ENCODE measurements at places on chromosomes 6 and 20. TPM values are rescaled to one million over a fixed set of nuclear protein-coding genes. Genes with fewer than 3 reads are reported as not detected.

DNA sequence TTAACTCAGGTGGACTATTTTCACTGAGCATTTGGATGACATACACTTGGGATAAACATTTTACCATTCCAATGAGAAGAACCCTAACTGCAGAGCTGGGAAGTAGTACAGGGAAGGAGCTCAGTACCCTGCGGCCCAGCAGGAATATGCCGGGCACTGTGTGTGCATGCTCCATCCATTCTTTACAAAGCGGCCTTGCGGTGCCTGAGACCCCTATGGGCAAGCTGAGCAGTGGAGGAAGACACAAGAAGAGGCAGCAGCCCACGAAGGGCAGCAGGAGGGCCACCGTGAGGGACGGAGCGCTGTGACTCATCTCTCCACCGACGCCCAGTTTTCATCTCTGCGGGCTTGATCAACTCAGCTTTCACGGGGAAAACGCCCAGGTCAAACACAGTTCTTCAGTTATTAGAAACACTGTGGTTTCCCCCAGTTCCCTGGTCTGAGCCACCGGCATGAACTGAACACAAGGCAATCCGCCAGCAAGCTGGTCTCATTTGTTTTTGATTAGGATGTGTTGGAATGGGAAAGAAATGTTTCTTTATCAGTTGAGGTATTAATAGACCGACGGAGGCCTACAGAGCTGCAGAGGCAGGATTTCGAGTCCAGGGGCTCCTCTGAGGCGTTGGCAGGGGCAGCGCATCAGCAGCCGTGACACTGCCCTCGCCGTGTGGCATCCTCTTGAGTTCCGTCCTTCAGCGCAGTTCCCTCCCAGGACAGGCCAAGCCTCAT, 44.9 kb downstream of the IRF4 start:
- no peaks in the 10 kb centered on the region for H3K4me1 ChIP-seq
- H3K36me3 ChIP-seq = no peaks in the 10 kb centered on the region
- no peaks in the 10 kb centered on the region for H3K27me3 ChIP-seq
- DNase-seq = no peak
- H3K27ac ChIP-seq = no peak overlapping the region

GRCh38 chr6:71342772-71343171, 54.2 kb downstream of the OGFRL1 start:
- no peaks in the 10 kb centered on the region for H3K27me3 ChIP-seq
- H3K36me3 ChIP-seq = no peaks in the 10 kb centered on the region
- no peak for DNase-seq
- no peaks in the 10 kb centered on the region for H3K4me1 ChIP-seq
- no peak overlapping the region for H3K27ac ChIP-seq
- no peak overlapping the region for H3K4me3 ChIP-seq

DNA sequence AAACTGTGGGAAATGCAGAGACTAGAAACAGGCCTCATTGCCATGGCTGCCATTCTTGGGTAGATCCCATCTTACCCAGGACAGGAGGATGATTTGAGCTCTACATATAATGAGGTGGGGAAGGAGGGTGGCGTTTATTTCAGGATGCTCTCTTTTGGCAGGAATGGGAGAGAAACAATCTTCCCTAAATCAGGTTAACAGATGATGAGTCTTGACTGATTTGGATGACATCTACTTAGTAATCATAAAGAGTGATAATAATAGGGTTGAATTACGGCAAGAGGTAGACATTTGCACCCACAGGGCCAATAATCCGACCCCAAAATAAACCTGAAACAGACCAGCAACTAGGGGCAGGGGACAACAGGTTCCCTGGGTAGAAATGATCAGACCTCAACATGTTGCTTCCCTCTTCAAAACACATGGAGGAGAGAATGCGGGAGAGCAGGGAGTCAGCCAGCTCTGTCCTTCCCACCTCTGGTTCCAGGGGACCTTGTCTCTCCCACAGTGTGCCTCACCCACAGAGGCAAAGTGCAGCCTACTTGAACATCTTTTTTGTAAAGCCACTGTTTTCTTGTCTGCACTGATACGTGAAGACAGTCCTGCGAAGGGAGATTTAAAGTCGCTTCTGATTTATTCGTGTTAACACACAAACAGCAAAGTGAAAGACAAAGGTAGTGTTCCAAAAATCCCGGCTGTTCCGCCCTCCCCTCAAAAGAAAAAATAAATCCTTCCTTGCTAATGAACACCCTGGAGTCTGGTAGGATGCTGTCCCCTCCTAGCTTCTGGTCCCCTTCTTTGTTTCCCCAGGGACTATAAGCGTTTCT, 3.9 kb downstream of the FOXQ1 start:
- no peak for DNase-seq
- peak overlapping the region; percentile 20 for H3K4me3 ChIP-seq
- H3K36me3 ChIP-seq = no peaks in the 10 kb centered on the region
- H3K27me3 ChIP-seq = peaks cover 33% of the 10 kb centered on the region
- H3K27ac ChIP-seq = no peak overlapping the region
- H3K4me1 ChIP-seq = no peaks in the 10 kb centered on the region

GRCh38 chr6:2430612-2431011, 185.2 kb upstream of the GMDS start:
- H3K27me3 ChIP-seq = no peaks in the 10 kb centered on the region
- no peak overlapping the region for H3K27ac ChIP-seq
- H3K4me3 ChIP-seq = no peak overlapping the region

GRCh38 chr20:51139891-51140290, 117.0 kb upstream of the KCNG1 start:
- H3K36me3 ChIP-seq = no peaks in the 10 kb centered on the region
- no peak overlapping the region for H3K4me3 ChIP-seq
- H3K4me1 ChIP-seq = no peaks in the 10 kb centered on the region
- DNase-seq = no peak
- H3K27ac ChIP-seq = no peak overlapping the region

GRCh38 chr20:58327211-58327610, 17.7 kb downstream of the RAB22A start:
- no peaks in the 10 kb centered on the region for H3K27me3 ChIP-seq
- peak; percentile 60 for DNase-seq
- H3K27ac ChIP-seq = no peak overlapping the region
- no peak overlapping the region for H3K4me3 ChIP-seq
- H3K4me1 ChIP-seq = no peaks in the 10 kb centered on the region

DNA sequence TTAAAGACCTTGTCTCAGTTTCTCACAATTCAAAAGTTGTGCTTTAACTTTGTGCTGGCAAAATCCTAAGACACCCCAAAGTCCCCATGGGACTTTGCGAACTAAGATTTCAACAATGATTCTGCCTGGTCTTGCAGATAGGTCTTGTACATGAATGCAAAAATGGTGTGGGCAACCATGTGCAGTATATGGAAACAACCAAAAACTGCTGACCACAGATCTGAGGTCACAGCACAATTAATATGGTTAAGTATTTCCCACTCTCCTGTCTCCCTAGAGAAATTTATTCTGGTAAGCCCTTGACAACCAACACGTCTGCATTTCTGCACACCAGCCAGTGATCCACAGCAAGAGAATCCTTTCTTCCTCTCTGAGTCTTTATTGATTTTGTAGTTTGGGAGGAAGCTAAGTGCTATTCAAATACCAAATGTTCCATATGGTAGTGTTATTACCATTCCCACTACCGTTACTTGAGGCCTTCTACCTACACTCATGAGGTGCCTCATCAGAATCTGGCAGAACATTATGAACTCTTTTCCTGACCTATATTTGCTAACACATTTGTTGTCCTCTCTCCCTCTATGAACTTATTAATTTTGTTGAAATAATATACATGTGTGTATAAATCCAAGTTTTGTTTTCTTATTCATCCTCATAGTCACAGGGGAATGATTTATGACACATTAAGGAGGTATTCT, 178.7 kb downstream of the ATXN1 start:
- peak overlapping the region; percentile 46 for H3K27ac ChIP-seq
- H3K36me3 ChIP-seq = no peaks in the 10 kb centered on the region
- no peaks in the 10 kb centered on the region for H3K4me1 ChIP-seq
- H3K27me3 ChIP-seq = no peaks in the 10 kb centered on the region
- no peak for DNase-seq
- peak overlapping the region; percentile 14 for H3K4me3 ChIP-seq

DNA sequence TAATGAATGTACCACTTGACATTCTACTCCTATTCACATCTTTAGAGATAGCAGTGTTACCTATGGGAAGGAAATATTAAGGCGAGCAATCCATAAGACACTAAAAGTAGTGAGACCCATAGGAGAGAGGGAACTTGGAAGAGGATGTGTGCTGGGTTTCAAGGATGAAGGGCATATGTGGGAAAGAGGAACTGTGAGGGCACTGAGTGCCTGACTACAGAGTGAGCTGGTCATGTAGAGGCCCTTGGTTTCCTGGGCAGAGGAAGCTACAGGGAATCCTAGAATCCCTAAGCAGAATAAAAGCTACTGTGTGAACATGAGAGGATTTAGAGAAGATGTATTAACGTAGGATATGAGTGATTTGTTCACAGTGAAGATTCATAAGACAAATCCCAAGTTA, 262.8 kb downstream of the FARS2 start:
- no peak overlapping the region for H3K27ac ChIP-seq
- DNase-seq = no peak
- H3K36me3 ChIP-seq = no peaks in the 10 kb centered on the region
- no peaks in the 10 kb centered on the region for H3K27me3 ChIP-seq

The SEL1L2 gene
- total RNA-seq = 1.3 TPM

The FIG4 gene
- total RNA-seq = 16.8 TPM

The PDYN gene
- not detected for total RNA-seq

DNA sequence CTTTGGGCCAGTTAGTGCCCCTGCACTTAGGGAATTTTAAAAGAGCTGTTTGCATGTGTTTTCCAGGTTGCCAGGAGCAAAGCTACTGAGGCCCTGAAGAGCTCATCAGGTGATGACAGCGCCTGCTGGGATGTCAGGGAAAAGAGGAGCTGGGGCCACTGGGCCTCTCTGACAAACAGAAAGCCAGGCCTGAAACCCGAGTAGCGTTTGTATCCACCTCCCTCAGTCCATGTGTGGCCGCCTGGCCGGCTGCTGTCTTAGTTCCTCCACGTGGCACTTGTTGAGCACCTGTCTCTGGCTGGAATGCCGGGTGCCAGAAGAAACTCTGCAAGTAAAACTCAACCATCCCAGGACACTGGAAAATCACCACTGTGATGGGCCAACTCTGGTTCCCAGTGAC, 601.2 kb downstream of the CDH26 start:
- H3K36me3 ChIP-seq = no peaks in the 10 kb centered on the region
- no peak overlapping the region for H3K27ac ChIP-seq
- H3K27me3 ChIP-seq = no peaks in the 10 kb centered on the region
- H3K4me3 ChIP-seq = no peak overlapping the region
- no peak for DNase-seq

GRCh38 chr6:144595266-144595665, 310.1 kb downstream of the UTRN start:
- H3K27me3 ChIP-seq = no peaks in the 10 kb centered on the region
- H3K4me1 ChIP-seq = no peaks in the 10 kb centered on the region
- no peak overlapping the region for H3K4me3 ChIP-seq
- no peaks in the 10 kb centered on the region for H3K36me3 ChIP-seq

GRCh38 chr6:51788121-51788520, 299.3 kb downstream of the PKHD1 start:
- no peak overlapping the region for H3K4me3 ChIP-seq
- H3K36me3 ChIP-seq = no peaks in the 10 kb centered on the region
- no peaks in the 10 kb centered on the region for H3K4me1 ChIP-seq
- no peak overlapping the region for H3K27ac ChIP-seq
- DNase-seq = no peak
- H3K27me3 ChIP-seq = no peaks in the 10 kb centered on the region

- H3K27me3 ChIP-seq = no peaks in the 10 kb centered on the region
- no peaks in the 10 kb centered on the region for H3K36me3 ChIP-seq
- DNase-seq = no peak
- H3K4me3 ChIP-seq = no peak overlapping the region
- H3K4me1 ChIP-seq = no peaks in the 10 kb centered on the region
- H3K27ac ChIP-seq = no peak overlapping the region
These were observed 32.1 kb upstream of the COL21A1 start for GRCh38 chr6:56279331-56280080.

GRCh38 chr20:21510414-21511384, 3.2 kb downstream of the NKX2-2 start:
- H3K4me3 ChIP-seq = peak overlapping the region; percentile 8
- no peak for DNase-seq
- peaks cover 9% of the 10 kb centered on the region for H3K27me3 ChIP-seq
- H3K4me1 ChIP-seq = peaks cover 31% of the 10 kb centered on the region
- no peaks in the 10 kb centered on the region for H3K36me3 ChIP-seq

The EPHA7 gene
- total RNA-seq = 2.0 TPM

GRCh38 chr6:12504325-12504966, 212.1 kb upstream of the PHACTR1 start:
- no peak for DNase-seq
- no peaks in the 10 kb centered on the region for H3K36me3 ChIP-seq
- no peak overlapping the region for H3K27ac ChIP-seq
- no peaks in the 10 kb centered on the region for H3K27me3 ChIP-seq
- no peaks in the 10 kb centered on the region for H3K4me1 ChIP-seq

GRCh38 chr6:48449002-48449401, 338.0 kb upstream of the PTCHD4 start:
- no peaks in the 10 kb centered on the region for H3K4me1 ChIP-seq
- no peak for DNase-seq
- H3K27me3 ChIP-seq = no peaks in the 10 kb centered on the region
- H3K36me3 ChIP-seq = no peaks in the 10 kb centered on the region

- no peaks in the 10 kb centered on the region for H3K27me3 ChIP-seq
- no peak for DNase-seq
- H3K27ac ChIP-seq = no peak overlapping the region
- no peaks in the 10 kb centered on the region for H3K36me3 ChIP-seq
- no peaks in the 10 kb centered on the region for H3K4me1 ChIP-seq
- no peak overlapping the region for H3K4me3 ChIP-seq
These were observed 76.5 kb upstream of the OPRM1 start for GRCh38 chr6:153962555-153962954.

The PROCR gene
- total RNA-seq = 56.6 TPM

The EDN1 gene
- 4.4 TPM for total RNA-seq

DNA sequence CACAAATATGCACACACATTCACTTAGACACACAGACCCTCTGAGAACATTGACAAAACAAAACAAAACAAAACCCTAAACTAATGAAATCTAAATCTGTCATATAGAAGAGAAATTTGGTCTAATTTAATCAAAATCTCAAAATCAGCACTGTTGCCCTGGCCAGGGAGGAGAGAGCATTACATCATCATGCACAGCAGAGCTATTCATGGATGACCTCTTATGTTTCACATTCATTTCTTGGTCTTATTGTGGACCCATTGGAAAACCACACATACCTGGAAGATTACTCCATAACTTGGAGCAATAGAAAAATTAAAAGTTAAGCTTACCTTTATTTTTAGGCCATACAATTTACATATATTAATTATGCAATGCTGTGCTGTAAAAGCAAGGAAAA, 1223.6 kb upstream of the GJE1 start:
- DNase-seq = no peak
- H3K4me3 ChIP-seq = no peak overlapping the region
- no peaks in the 10 kb centered on the region for H3K36me3 ChIP-seq
- H3K4me1 ChIP-seq = no peaks in the 10 kb centered on the region
- H3K27ac ChIP-seq = no peak overlapping the region
- no peaks in the 10 kb centered on the region for H3K27me3 ChIP-seq

GRCh38 chr20:61119794-61120410, 132.2 kb upstream of the CDH4 start:
- no peaks in the 10 kb centered on the region for H3K36me3 ChIP-seq
- H3K27me3 ChIP-seq = no peaks in the 10 kb centered on the region
- H3K4me1 ChIP-seq = no peaks in the 10 kb centered on the region

The TGM3 gene
- total RNA-seq = 0.21 TPM

- no peak overlapping the region for H3K27ac ChIP-seq
- H3K4me1 ChIP-seq = no peaks in the 10 kb centered on the region
- no peak overlapping the region for H3K4me3 ChIP-seq
- no peaks in the 10 kb centered on the region for H3K27me3 ChIP-seq
These were observed 71.9 kb downstream of the GNAS-AS1 start for GRCh38 chr20:58778760-58779159.

The GGTLC1 gene
- not detected for total RNA-seq

GRCh38 chr6:6392214-6393068, 72.0 kb upstream of the F13A1 start:
- H3K27ac ChIP-seq = no peak overlapping the region
- H3K36me3 ChIP-seq = no peaks in the 10 kb centered on the region
- no peak for DNase-seq
- H3K4me3 ChIP-seq = no peak overlapping the region

Data from uterus (tissue), 4 donors.